ENCODE measurements at places on chromosomes 3 and 15. TPM values are rescaled to one million over a fixed set of nuclear protein-coding genes. Genes with fewer than 3 reads are reported as not detected.

CCRL2 gene
- 2.1 TPM for total RNA-seq

LRTM1 gene
- not detected for total RNA-seq

LRRFIP2 gene
- 107 TPM for total RNA-seq

KBTBD13 gene
- 5.2 TPM for total RNA-seq

CACNA2D3 gene
- total RNA-seq: 17.3 TPM

FBXW12 gene
- total RNA-seq: not detected

ANKRD34C gene
- total RNA-seq: 0.13 TPM

RLBP1 gene
- not detected for total RNA-seq

GRM2 gene
- total RNA-seq: 0.15 TPM

PCSK6 gene
- 14.5 TPM for total RNA-seq

SCAANT1 gene
- not detected for total RNA-seq

GOLGA8G gene
- not detected for total RNA-seq

SNURF gene
- 29.7 TPM for total RNA-seq

COLQ gene
- 23.8 TPM for total RNA-seq

CRYGS gene
- total RNA-seq: 2.0 TPM

ROBO2 gene
- total RNA-seq: 3.4 TPM

SLC6A20 gene
- not detected for total RNA-seq

LTK gene
- 0.68 TPM for total RNA-seq

LYZL4 gene
- not detected for total RNA-seq

GOLGA6L4 gene
- total RNA-seq: 1.1 TPM

GOLGA8Q gene
- 1.1 TPM for total RNA-seq

SLC24A5 gene
- not detected for total RNA-seq

DLL4 gene
- 8.5 TPM for total RNA-seq

CHL1 gene
- 67.0 TPM for total RNA-seq

LNP1 gene
- 2.8 TPM for total RNA-seq

SLC9C1 gene
- 0.26 TPM for total RNA-seq

IQCF5 gene
- total RNA-seq: not detected

Measured in left cardiac atrium (tissue), 4 donors.